ENCODE measurements at places on chromosomes 12 and 14.

DNA sequence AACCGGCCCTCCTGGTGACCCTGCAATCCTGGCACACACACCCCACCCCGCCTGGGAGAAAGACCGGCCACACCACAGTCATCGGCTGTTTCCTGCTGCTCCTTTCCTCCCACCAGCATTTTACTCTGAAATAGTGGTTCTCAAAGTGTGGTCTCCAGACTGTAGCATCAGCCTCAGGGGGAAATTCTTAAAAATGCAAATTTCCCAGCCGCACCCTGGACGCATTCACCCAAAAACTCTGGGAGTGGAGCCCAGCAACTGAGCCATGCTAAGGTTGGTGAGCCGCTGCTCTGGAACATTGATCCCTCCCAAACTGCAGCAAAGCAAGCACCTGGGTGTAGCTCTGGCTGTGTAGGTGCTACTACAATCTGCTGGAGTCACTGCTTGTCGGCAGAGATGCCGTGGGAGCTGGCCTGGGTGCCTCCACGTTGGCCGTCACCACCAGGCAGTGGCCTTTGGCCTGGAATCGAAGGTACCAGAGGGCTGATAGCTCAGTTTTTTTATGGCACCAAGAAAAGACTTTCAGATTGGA is 38.4 kb upstream of the BCL2L14 start:
- DNase-seq, result no peak

DNA sequence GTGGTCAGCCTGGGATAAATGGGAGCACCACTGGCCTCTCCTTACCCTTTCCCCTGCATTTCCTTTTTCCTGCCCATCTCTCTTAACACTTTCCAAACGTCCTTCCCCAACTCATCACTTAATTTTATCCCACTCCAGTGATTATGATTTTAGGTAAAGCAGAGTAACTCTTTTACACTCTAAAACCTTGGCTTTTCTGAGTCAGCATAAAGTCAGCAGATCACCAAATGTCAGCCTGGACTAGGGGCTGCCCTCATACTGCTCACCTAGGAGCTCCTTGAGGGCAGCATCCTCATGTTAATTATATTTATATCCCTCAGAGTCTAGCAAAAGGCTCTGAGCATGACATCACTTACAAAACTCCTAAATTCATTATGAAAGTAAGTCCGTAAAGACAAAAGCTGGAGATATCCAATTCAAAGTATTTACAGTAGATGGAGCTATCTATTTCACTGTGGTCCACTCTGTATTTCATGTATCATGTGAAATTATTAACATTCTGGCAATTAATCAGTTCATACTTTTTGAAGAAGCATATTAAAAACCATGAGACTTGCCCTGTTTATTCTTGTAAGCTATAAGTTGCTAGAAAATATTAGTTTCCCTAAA is 17.0 kb upstream of the DICER1 start:
- no peak for DNase-seq

DNA sequence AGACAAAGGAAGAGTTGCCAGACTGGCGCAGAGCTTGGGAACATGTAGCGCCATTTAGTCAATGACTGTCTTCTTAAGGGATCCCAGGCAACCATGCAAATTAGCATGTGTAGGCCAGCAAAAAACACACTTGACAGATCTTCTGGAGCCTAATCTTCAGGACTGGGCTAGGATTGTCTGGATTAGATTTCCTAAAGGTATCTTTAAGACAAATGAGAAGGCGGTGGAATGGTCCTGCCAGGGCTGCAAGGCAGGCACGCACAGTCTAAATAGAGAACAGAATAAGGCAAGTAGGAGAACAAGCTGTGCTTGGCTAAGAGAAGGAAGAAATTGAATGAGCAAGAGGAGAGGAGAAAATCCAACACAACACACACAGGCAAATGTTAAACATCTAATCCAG is 80.0 kb downstream of the CIT start:
- DNase-seq, result no peak

- no peak for DNase-seq
These were observed 374.4 kb downstream of the NUAK1 start for GRCh38 chr12:105764216-105764835.

DNA sequence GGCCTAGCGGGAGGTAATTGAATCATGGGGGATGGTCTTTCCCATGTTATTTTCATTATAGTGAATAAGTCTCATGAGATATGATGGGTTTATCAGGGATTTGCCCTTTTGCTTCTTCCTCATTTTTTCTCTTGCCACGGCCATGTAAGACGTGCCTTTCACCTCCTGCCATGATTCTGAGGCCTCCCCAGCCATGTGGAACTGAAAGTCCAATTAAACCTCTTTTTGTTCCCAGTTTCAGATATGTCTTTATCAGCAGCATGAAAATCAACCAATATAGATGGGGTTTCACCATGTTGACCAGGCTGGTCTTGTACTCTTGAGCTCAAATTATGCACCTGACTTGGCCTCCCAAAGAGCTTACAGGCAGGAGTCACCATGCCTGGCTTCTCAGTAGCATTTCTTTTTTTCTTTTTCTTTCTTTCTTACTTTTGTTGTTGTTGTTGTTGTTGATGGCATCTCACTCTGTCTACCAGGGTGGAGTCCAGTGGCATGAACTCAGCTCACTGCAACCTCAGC is 33.2 kb downstream of the TSPAN19 start:
- DNase-seq, result no peak

DNA sequence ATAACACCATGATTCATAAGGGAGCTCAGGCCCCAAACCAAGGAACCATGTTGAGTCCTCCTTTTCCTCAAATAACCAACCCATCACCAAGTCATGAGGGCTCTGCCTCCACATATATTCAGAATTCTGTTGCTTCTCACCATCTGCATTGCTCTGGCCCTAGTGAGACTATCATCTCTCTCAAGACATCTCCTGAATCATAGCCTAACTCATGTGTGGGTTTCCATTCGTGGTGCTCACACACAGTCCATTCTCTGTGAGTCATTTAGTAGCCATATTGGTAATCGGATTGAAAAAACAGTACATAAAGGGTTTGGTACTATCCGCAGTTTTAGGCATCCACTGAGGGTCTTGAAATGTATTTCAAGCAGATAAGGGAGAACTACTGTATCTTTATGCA is 5.1 kb upstream of the SLC38A2 start:
- no peak for DNase-seq

DNA sequence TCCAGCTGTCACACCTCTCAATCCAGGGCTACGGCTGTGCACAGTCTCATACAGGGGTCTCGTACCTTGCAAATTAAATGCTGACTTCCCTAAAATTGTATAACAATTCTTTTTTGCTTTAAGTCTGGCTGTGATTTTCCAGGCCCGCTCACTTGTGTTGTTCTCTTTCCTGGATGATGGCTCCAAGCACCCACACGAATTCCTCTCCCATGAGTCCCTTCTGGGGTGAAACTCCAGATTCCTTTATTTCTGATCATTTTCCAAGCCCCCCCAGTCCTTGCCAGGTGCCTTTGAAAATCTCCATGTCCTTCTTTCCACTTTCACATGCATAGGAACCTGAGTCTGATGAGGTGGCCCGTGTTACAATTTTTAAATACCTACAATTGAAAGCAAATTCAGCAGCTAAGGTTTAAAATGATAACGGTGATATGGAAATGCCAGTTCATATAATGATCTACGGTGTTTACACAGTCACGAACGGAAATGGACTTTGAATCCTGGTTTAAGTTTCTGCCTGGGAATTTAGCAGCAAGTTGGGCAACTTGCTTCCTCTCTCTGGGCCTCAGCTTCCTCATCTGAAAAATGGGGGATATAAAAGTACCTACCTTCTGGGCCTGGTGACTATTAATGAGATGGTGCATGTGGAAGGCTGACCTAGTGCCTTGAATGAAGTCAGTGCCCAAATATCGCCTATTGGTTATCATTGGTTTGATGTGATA is 85.5 kb downstream of the STAB2 start:
- no peak for DNase-seq

- no peak for DNase-seq
These were observed 24.3 kb upstream of the EMP1 start for GRCh38 chr12:13171921-13172859.

GRCh38 chr14:96271421-96271762 is 15.4 kb downstream of the BDKRB1 start:
- no peak for DNase-seq

- DNase-seq, result peak; percentile 99
These were observed 19.4 kb downstream of the GPR132 start for GRCh38 chr14:105045710-105046326.

GRCh38 chr12:123960856-123961255 is 11.8 kb downstream of the CCDC92 start:
- no peak for DNase-seq

- DNase-seq, result peak; percentile 38
These were observed 39.9 kb downstream of the DNAI7 start for GRCh38 chr12:25155022-25155576.

- no peak for DNase-seq
These were observed 1.8 kb upstream of the SPPL3 start for GRCh38 chr12:120905856-120906384.

- no peak for DNase-seq
These were observed 20.3 kb downstream of the HVCN1 start for GRCh38 chr12:110668480-110669192.

GRCh38 chr12:131058700-131059099 is 105.0 kb downstream of the ADGRD1 start:
- DNase-seq, result no peak

DNA sequence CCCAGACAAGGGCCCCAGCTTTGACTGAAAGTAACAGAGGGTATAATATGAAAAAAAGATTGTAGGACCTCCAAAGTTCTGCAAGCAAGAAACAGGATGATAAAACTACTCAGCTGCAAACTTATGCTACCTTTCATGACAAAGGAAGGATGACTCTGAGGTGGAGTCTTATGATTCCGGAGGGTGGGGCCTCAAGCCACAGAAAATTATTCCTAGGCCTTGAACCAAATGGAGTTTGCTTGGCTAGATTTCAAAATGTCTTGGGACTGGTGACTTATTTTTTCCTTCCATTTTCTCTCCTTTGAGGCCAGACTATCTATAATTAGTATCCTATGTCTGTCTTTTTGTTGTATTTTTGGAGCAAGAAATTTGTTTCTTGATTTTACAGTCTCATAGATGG is 336.4 kb downstream of the LRIG3 start:
- DNase-seq, result no peak

GRCh38 chr14:76181546-76181945 is 29.8 kb downstream of the GPATCH2L start:
- no peak for DNase-seq

DNA sequence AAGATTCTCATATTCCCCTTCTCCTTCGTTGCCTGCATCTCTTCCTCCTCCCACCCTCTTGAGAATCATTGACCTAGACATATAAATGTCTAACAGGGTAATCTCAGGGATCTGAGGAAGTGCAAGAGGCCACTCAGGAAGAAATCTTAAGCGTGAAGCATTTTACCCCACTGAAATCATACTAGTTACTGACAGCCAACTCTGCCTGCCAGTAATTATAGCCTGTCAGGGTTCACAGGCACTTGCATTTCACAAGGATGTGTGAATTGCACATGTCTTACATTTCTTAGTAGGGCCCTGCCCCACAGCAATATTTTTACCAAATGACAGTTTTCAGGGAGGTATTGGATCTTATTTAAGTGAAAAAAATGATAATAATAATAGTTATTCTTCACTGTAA is 127.2 kb downstream of the SLC15A5 start:
- no peak for DNase-seq

GRCh38 chr12:105292705-105293104 is 37.8 kb upstream of the C12orf75 start:
- DNase-seq, result no peak

All from inflammatory macrophage treated with lipopolysaccharide for 1 hour (primary cell).